OCI-LY7 (cell line): ENCODE measurements at places on chromosomes 1 and 21.

GRCh38 chr1:201937624-201938213 is 8.6 kb downstream of the LMOD1 start:
- no peak for DNase-seq

DNA sequence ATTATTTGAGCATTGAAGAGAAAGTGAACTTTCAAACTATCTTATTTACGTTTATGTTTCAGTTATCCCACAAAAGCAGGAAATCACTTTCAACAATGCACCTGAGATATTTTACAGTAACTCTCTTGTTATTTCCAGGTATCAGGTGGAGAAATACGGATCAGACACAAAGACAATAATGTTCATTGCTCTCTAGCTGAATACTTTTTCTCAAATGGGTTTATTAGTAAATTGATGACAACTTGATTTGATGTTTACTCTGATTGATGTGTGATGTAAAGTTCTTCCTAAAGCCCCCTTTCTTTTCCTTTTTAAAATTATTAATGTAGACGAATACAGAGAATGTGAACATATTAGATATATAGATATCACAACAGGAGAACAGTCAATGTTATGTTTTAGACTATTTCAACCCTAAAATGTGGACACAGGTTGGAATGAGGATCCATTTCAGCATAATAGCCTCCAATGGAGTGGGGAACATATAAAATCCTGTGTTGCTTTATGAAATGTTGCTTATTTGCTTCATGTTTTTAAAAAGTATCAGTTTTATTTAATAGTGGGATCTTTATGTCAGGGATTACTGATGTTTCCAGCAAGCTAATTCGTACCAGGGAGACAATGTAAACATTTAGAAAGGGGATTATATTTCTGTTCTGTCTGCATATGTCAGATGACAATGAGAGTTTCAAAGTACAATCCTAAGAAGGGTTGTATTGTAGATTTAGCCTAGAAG is 1522.3 kb upstream of the TPTE start:
- DNase-seq, result no peak

GRCh38 chr1:64183395-64184002 is 19.9 kb upstream of the UBE2U start:
- DNase-seq, result no peak

- DNase-seq, result peak; percentile 88
Measured at GRCh38 chr1:203271018-203271743, 34.1 kb upstream of the BTG2 start.

- peak; percentile 80 for DNase-seq
Measured at GRCh38 chr21:36542312-36543101, 62.6 kb upstream of the CLDN14 start.

DNA sequence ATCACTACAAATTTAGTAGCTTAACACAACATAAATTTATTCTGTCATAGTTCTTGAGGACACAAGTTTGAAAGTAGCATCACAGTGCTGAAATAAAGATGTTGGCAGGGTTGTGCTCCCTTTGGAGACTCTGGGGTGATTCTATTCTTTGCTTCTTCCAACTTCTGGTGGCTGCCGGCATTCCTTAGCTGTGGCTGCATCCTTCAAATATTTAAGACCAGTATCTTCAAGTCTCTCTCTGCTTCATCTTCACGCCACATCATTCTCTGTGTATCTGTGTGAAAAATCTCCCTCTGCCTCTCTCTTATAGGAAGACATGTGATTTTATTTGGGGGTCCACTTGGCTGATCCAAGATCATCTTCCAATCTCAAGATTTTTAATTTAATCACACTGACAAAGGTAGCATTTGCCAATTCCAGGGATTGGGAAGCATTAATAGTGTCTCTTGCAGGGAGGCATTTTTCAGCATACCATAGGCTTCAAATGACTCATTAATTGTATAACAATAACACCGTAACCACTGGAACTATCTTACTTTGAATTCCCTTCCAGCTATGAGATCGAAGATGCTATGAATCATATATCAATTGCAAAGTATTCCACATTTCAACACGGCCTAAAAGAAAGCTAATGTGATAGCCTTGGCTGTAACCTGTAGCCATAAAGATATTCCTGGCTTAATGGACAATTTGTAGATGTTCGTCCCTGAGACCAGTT is 74.6 kb downstream of the DPT start:
- DNase-seq, result no peak

- DNase-seq, result no peak
Measured at GRCh38 chr1:82048596-82048995, 247.9 kb downstream of the ADGRL2 start.
